Stimulated activated CD8-positive, alpha-beta memory T cell treated with anti-CD3 and anti-CD28 coated beads, Interleukin-7, amount 100 ng/mL, for 1 hour (primary cell): ENCODE measurements at places on chromosomes 12 and 14.

DNA sequence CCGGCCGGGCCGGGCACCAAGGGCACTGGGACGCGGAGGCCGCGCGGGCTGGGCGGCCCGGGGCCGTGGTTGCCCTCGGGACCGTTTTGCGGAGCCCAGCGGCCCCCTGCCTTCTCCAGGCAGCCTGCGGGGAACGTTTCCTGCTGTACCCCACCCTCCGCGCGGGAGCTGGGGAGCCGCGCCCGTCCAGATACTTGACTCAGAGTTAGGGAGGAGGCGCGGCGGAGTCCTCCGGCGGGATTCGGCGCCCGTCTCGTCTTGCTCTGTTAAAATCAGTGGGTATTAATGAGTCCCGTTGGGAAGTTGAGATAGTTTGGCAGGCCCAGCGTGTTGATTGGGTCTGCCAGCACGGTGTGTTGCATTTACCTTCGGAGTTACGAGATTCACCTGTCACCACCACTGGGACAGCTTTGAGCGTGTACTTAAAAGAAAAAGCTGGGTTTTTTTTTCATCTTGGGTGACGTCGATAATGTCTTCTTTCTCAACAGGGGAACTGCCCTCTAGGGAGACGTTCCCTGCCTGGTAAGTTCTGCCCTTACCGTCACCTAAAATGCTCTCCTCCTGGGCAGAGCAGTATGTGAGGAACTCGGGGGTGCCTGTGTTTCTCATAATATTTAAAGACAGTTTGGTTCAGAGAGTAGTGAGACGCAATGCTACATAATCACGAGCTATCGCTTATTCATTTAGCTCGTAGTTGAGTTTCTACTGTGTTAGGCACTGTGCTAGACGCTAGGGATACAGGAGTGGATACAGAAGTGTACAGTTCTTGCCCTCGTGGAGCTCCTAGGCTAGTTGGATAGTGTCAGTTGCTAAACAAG is 596 bp downstream of the DLST start:
- DNase-seq: no peak

- no peak for DNase-seq
Measured at GRCh38 chr12:823028-823698, 70.8 kb downstream of the WNK1 start.

GRCh38 chr14:76776428-76777251 is 15.4 kb downstream of the VASH1 start:
- DNase-seq: no peak

DNA sequence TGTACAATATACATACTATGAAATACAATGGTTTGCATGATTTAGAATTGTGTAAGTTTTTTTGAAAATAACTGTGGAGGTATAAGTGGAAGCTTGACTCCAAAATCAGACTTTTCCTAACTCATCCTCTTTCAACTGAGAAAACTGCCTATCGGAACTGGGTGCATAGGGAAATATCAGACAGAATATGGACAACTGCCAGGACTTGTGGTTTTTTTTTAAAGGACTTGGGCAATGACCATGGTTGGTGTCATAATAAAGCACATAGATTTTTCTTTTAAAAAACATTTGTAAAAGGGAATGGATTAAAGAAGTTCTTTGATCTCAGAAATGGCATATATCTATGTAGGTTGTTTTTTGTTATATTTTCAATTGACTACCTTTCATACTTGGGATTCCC is 53.3 kb upstream of the LRRK2 start:
- no peak for DNase-seq

- DNase-seq: no peak
Measured at GRCh38 chr12:570921-571794, 92.1 kb downstream of the NINJ2 start.

GRCh38 chr12:80211671-80212070 is 112.3 kb downstream of the OTOGL start:
- no peak for DNase-seq

- DNase-seq: no peak
Measured at GRCh38 chr12:27951898-27952297, 20.6 kb downstream of the PTHLH start.

DNA sequence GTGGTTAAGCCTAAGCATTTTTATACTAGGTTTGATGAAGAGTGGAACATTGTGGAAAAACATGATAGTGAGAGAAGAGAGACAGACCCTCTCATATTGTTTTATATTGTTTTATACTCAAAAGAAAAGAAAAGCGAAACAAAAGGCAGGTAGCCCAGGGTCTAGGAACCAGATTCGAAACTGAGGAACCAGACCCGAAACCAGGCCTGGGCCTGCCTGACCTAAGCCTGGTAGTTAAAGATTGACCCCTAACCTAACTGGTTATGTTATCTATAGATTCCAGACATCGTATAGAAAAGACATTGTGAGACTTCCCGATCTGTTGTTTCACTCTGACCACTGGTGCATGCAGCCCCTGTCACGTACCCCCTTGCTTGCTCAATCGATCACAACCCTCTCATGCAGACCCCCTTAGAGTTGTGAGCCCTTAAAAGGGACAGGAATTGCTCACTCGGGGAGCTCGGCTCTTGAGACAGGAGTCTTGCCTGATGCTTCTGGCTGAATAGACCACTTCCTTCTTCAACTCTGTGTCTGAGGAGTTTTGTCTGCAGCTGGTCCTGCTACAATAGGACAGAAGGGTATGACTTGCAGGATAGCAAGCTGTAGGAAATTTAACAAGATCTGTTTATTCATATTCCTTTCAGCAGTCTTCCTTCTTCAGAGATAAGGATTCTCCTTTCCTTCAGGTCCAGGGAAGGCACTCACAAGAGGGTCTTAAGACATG is 147.1 kb upstream of the PLEKHA5 start:
- DNase-seq: no peak

DNA sequence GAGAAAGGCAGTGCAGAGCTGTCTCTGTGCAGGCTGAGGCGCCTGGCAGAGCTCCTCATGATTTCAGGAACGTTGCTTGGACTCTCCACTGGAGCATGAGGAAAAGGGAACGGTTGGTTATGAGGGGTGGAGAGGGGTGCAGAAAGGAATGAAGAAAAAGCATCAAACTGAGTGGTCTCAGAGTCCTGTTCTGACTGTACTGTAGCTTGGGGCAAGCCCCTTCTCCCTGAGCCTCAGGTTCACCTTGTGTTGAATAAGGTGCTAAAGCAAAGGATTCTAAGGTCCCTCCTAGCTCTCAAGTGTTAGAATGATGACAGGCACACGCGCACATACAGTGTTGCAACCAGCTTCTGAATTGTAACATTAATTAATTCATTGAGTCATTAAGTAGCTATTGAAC is 125.2 kb upstream of the PARP11 start:
- no peak for DNase-seq

DNA sequence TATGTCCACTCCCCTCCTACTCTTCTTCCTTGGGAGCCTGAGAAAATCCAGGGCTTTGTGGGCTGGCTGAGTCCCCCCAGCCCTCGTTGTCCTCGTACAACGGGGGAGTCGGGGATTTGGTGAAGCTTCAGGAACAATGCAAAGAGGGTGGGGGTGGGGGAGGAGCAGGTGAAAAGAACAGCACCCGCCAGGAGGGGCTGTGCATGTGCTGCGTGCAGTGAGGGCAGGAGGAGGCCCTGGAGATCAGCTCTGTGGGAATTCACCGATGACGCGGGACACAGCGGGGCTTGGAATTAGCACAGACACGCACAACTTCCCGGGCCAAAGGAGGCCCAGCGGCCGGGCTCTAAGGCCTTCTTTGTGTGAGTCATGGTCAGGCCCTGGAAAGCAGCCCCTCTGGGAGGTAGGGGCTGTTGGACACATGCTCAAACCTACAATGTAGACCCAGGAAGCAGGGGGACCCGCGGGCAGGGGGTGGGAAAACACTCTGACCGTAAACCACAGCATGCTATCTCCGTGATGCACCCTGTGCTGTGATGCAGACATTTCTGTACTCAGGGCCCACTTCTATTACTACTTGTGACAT is 32.8 kb downstream of the RBM19 start:
- DNase-seq: no peak

DNA sequence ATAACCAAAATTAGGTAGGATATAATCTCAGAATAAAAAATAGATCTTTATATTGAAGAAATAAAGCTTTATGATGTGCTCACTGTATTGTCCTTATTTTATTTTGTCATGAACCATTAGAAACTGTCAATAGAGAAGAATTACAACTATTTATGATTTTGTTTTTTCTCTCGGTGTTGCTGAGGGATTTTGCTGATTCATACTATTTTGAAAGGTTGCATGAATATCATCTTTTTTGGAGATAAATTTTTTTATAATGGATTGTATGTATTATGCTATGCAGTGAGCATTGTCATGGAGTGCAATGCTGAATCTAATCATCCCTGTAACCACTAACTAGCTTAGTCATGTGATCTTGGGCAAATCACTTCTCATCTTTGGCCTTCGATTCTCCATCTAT is 15.0 kb downstream of the SLC39A9 start:
- DNase-seq: no peak

GRCh38 chr14:81329640-81330381 is 70.3 kb downstream of the STON2 start:
- no peak for DNase-seq
